ENCODE measurements at places on chromosomes 5 and 9.

GRCh38 chr5:171968531-171968930, 37.9 kb downstream of the FBXW11 start:
- DNase-seq = no peak

DNA sequence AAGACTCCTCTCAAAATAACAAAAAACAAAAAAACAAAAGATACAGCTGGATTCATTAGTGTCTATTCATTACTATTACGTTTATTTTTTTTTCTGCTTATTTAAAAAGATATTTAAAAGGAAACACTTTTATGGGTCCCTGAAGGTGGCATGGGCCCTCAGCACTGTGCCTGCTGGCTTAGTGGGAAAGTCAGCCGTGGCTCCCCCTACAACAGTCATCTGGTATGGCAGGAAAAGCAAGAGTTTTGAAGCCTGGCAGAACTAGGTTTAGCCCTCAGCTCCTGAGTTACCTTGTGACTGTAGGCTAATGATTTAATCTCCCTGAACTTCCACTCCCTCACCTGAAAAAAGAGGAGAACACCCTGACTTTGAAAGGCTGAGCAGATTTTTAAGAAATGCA, 135.6 kb downstream of the GOLPH3 start:
- DNase-seq = no peak

- DNase-seq = no peak
Measured at GRCh38 chr5:38562444-38563210, 6.2 kb upstream of the LIFR start.

- DNase-seq = no peak
Measured at GRCh38 chr9:84759300-84759750, 89.8 kb downstream of the NTRK2 start.

GRCh38 chr5:16921211-16921610, 14.9 kb downstream of the MYO10 start:
- DNase-seq = no peak

GRCh38 chr5:10746711-10747110, 14.3 kb downstream of the DAP start:
- DNase-seq = no peak

DNA sequence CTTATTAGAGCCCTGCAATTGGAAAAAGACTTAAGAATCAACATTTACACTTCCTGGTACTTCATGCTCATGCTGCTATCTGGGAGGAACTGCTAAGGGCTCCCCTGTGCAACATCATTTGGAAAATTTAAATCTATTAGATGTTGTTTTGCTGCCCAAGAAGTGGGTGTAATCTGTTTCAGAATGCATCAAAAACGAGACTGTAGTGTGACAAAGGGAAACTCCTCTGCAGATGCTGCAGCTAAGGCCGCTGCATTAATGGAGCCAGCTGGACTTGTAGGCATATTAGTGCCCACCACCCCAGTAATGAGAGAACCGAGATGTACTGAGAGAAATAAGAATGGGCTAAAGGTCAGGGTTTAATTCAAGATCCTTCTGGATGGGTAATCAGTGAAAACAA, 11.1 kb upstream of the PAIP1 start:
- no peak for DNase-seq

DNA sequence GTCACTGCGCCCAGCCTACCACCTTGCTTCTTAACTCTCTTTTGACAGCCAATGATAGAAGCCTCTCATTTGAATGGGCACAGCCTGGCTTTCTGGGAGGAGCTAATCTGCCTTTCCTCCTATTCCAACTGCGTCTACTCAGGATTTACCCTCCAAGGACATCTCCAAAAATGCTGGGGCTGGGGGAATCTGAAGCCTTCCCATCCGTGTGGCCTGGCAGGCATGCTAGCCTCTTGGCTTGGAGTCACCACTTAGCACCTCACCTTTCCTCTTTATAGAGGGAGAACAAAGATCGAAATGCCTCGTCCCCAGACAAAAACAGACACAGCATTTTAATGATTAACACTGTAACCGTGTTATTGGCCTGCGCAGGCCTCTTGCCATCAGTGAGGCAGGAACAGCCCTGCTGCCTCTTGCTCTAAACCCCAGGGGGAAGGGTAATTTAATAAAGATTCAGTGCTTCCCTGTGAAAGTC, 108.2 kb upstream of the KLF4 start:
- DNase-seq = no peak

- no peak for DNase-seq
Measured at GRCh38 chr5:143929486-143929885, 117.5 kb downstream of the HMHB1 start.

DNA sequence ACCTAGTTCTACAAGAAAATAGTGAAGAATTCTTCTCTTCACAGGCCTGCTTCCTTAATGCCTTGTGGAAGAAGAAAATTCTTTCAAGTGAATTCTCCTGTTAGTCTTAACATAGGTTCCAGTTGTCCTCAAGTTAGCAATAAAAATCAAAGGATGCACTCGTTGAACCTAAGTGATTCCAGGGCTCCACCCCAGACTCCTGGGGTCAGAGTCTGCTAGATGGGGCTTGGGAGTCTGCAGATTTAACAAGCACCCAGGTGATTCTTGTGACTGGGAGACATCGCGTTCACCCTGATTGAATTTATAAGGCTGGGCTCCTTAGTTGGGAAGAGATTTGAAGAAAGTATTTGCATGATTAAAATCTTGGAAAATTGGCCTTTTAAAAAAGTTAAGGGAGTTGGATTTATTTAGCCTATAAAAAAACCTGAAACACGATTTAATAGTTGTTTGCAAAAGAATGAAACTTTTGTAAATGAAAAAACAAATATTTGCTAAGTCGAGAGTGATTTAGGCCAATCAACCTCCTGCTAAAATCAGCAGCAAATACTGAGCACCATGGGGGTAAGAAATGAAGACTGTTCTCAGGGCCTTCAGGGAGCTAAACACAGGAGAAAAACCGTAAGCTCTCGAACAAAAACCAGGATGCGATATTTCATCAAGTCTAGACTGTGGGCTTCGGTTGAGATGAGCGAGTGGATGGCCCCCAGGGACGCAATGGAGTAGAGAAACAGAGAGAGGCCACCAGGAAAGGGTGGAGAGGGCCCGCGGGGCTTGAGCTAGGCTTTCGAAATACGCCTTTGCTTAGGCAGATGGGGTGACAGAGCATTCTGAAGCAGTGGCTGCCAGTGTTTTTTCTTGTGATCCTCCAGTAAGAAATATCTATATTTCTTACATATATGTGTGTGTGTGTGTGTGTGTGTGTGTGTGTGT, 86.9 kb upstream of the TTC23L start:
- no peak for DNase-seq

DNA sequence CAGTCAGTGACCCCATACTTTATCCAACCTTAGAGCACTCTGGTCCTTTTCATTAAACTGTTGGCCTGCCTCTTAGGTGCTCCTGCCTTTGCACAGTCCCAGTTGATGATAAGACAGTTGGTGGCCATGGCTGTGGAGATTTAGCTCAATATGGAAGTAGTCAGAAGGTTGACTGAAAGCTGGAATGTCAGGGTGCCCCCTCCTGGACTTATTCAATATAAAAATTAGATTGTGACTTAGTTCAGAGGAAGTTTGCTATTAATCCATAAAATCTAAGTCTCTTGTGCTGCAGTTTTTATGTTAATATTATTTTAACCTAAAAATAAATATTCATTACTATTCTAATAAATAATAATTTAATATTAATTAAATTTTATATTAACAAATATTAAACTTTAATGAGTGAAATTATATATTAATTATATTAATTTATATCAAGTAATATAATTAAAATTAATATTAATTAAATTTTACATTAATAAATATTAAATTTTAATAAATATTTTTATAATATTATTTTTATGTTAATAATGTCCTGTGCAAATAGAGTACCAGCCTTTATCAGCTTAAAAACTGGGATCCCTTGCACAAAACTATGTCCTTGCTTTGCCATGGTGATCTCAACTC, 77.7 kb upstream of the ADAMTSL1 start:
- DNase-seq = peak; percentile 46

DNA sequence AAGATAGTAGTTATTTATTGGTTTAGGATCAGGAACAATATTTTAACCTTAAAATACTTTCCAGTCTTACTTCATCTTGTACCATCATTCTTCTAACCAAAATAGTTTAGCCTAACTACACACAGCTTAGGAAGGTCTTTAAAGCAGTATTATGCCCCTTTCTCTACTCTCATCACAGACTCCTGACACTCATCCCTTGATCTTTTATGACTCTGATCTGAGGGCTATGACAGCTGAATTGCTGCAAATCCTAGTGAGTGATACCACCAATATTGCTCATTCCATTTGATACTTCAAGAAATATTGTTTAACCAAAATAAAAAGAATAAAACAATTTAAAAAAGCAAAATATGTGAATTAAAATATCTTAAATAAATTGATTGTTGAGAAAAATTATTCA, 746.6 kb upstream of the ACO1 start:
- DNase-seq = no peak

- DNase-seq = no peak
Measured at GRCh38 chr5:89946508-89946907, 463.0 kb downstream of the CETN3 start.

GRCh38 chr5:172123269-172123692, 64.7 kb downstream of the STK10 start:
- DNase-seq = peak; percentile 92

DNA sequence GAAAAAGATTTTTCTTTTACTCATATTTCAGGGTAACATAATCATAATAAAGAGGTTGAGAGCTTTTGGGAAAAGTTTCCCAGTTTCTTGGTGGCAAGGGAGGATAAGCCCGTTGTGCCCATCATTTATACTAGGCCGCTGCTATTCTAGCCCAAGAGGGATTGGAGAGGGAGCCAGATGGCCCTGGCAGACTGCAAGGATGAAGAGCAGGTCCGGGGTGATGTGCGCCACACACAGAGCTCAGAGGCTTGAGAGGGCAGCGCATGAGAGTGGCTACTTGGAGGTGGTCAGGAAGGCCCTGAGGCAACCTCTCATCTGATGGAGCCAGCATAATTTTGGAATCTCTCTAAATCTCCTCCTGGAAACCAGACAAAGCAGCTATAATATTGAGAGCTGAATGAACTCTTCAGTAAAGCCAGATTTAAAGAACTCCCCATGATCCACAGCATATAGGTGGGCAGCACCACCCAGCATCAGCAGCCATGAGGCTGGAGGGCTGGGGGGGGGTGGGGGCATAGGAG, 110.1 kb downstream of the MED27 start:
- DNase-seq = no peak

DNA sequence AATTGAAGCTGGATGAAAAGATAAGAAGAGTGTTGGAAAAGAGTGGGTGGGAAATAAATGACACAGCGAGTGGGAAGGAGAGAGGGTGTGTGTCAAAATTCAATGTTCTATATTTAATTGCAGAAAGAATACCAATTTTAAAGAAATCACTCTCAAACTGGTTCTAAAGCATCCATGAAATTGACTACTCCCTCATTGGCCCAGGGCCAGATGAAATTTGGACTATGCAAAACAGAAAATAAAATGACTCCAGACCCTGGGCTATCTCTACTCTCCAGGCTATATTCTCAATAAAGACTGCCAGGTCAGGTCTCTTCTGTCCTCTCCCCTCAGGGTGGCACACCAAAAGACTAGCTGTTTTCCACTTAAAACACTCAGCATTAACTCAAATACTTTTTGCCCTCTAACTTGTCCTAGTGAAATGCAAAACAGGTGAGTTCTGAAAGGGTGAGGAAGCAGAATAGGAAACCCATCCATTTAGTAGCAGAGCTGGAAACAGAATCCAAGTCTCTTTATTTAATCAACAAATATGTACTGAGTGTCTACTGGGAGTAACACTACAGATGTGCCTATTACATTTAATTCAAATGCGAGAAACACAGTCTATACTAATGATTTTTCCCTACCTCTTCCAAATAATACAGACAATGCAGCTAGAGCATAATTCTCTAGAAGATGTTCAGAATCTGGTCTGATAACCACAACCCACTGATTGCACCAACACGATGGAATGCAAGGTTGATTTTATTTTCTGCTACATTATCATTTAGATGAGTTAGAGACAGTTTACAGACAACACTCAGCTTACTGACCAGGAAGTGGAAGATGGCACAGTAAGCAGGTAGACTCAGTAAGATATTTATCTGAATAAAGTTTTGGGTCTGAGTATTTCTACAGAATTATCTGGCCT, 42.1 kb downstream of the EFCAB9 start:
- DNase-seq = peak; percentile 39

DNA sequence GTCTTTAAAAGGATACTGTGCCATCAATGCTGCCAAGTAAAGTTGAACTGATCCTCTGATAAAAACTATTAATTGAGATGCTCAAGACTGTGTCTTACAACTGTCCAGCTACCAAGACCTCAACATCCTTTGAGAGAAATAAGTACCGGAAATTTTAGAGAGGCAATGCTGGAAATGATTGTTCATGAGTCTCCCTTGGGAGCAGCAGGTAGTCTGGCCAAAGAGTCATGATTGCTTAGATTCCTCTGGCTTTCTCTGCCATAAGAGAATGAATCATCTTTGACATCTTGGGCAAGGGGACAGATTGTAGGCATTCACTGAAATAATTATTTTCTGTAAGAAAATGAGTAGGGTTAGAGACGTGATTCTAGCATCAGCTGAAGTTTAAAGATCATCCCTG, 466.6 kb upstream of the DAB2 start:
- no peak for DNase-seq

GRCh38 chr5:179256328-179257175, 88.7 kb downstream of the ADAMTS2 start:
- no peak for DNase-seq

GRCh38 chr5:168295574-168296201, 4.2 kb downstream of the WWC1 start:
- DNase-seq = peak; percentile 83

- no peak for DNase-seq
Measured at GRCh38 chr5:132528021-132528420, 15.3 kb downstream of the IL5 start.

- DNase-seq = no peak
Measured at GRCh38 chr9:29212397-29213387, 1639.4 kb upstream of the C9orf72 start.

DNA sequence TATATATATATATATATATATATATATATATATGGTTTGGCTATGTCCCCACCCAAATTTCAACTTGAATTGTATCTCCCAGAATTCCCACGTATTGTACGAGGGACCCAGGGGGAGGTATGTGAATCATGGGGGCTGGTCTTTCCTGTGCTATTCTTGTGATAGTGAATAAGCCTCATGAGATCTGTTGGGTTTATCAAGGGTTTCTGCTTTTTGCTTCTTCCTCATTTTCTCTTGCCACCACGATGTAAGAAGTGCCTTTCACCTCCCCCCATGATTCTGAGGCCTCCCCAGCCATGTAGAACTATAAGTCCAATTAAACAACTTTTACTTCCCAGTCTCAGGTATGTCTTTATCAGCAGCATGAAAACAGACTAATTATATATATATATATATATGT, 52.3 kb upstream of the ADAMTS2 start:
- no peak for DNase-seq

GRCh38 chr5:126866851-126867636, 90.1 kb downstream of the LMNB1 start:
- DNase-seq = no peak

GRCh38 chr9:107586493-107586892, 96.9 kb upstream of the KLF4 start:
- no peak for DNase-seq

GRCh38 chr9:125233678-125234077, 7.5 kb downstream of the HSPA5 start:
- DNase-seq = peak; percentile 99

- DNase-seq = peak; percentile 32
Measured at GRCh38 chr5:76521240-76521758, 101.9 kb downstream of the F2RL2 start.
